ENCODE measurements at places on chromosomes 12 and 14. TPM values are rescaled to one million over a fixed set of nuclear protein-coding genes. Genes with fewer than 3 reads are reported as not detected.
A peak's percentile ranks its signal among the peaks of the same experiment; 100 is the strongest.

DNA sequence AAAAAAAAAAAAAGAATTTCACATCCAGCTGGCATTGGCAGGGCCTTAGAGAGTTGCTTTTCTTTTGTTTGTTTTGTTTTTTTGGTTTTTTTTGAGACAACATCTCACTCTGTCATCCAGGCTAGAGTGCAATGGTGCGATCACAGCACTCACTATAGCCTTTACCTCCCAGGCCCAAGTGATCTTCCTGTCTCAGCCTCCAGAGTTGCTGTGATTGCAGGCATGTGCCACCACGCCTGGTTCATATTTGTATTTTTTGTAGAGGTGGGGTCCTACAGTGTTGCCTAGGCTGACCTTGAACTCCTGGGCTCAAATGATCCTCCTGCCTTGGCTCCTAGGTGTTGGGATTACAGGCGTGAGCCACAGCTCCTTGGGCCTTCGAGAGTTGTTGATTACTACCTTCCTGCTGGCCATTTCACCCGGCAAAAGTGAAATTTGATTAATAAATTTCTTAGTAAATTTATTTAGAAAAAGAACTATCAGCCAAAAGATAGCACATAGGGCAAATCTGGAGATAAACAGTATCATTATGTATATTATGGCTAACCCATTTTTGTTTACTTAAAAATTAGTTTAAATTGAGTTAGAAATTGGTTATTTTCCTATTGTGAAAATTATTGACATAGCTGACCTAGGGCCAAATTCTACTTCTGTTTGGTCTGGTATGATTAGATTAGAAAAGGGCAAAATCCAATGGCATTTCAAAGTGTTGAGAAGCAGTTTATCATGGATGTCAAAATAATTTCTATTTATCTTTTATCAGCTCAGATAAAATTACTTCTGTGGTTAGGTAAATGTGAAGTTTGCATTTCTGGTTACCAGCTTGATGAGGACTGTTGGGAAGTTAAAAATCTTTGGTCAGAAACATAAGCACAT lies 12.6 kb downstream of the ACTR6 start:
- no peak for DNase-seq

The KRT85 gene
- not detected for total RNA-seq

- DNase-seq, result no peak
These were observed 143.7 kb upstream of the FRMD6 start for GRCh38 chr14:51507906-51508511.

GRCh38 chr14:84959851-84960520 lies 570.0 kb upstream of the FLRT2 start:
- no peak for DNase-seq

The LRRIQ1 gene
- not detected for total RNA-seq

GRCh38 chr14:66365388-66365787 lies 120.8 kb upstream of the CCDC196 start:
- no peak for DNase-seq

DNA sequence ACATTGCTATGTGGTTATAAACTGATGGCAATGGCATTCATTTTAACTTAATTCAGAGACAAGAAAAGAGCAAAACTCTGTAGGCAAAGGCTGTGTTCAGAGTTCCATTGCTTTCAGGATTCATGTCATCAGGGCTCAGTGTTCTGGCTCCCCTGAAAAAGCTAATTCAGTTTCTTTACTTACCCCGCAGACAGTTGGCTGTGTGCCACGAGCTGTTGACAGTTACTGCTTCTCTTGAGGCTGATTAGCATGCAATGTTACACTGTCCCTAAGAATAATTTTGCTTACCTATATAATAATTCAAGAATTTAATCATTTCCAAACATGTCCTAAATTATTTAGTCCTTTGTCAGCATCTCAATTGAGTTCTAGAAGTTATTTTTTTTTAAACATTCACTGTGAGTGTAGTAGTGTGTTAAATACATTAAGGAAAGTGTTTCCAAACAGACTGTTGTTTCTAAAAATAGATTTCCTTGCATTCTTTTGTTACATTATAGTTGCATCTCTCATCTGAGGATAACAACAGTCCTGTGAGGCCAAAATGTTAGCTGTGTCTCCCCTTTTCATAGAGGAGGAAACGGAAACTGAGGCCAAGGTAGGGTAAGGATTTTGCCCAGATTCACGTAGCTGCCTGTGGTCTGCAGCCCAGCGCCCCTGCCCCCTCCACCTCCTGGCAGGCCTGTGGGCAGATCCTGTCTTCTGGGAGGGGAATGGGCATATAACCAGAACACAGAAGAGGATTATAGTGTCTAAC lies 98.6 kb downstream of the PELI2 start:
- DNase-seq, result no peak

GRCh38 chr14:77033622-77034589 lies 5.4 kb upstream of the IRF2BPL start:
- peak; percentile 96 for DNase-seq

- no peak for DNase-seq
These were observed 37.8 kb downstream of the RTN1 start for GRCh38 chr14:59832653-59833294.

The MYF6 gene
- total RNA-seq, result not detected

GRCh38 chr12:80802652-80803400 lies 86.1 kb downstream of the MYF5 start:
- DNase-seq, result no peak

GRCh38 chr14:54137614-54137961 lies 181.0 kb upstream of the BMP4 start:
- no peak for DNase-seq

- DNase-seq, result no peak
These were observed 2.9 kb upstream of the PPP4R4 start for GRCh38 chr14:94171208-94171607.

DNA sequence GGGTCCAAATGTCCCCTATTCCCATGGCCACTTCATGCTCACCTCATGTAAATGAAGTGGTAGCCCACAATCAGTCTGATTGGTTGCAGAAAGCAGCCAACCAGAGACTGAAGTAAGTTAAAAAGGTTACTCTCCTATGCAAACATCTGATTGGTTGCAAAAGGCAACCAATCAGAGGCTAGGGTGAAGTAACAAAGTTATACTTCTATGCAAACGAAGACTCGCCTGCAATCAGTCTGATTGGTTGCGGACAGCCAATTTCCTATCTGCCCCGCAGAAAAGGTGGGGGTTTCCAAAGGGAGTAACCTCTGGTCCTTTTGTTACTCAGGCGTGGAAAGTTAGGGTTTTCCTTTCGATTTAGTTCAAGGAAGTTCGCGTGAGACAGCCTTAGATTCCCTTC lies 208.1 kb upstream of the NEDD1 start:
- no peak for DNase-seq

The TDRD9 gene
- total RNA-seq, result not detected

The TPPP2 gene
- total RNA-seq, result not detected

The ESYT1 gene
- 144 TPM for total RNA-seq

DNA sequence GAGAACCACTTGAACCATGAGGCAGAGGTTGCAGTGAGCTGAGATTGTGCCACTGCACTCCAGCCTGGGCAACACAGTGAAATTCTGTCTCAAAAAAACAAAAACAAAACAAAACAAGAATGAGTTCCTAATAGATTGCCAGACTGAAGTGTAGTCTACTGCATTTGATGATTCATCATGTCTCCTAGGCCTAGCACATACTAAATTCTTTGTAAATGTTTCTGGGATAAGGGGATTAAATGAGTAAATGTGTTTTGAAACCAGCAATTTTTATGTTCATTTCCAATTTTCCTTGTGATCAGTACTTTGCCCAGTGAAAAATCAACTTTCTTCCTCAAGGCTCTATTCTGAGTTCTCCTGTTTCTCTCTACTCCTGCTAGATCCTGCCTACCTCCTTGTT lies 2.9 kb upstream of the DYRK2 start:
- no peak for DNase-seq

GRCh38 chr14:77241955-77242354 lies 29.1 kb downstream of the NGB start:
- DNase-seq, result no peak

DNA sequence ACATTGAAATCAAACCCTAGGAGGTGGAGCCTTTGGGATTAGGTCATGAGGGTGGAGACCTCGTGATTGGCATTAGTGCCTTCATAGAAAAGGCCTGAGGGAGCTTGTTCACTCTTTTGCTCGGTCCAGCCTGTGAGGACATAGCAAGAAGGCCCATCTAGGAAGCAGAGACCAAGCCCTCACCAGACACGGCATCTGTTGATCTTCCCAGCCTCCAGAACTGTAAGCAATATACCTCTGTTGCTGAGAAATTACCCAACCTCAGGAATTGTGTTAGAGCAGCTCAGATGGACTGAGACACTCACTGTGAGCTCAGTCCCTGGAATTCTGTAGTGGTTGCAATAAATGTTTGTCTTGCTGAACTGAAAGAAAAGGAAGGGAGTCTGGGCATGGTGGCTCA lies 116.2 kb upstream of the MAP1LC3B2 start:
- DNase-seq, result no peak

The KCNJ8 gene
- not detected for total RNA-seq

DNA sequence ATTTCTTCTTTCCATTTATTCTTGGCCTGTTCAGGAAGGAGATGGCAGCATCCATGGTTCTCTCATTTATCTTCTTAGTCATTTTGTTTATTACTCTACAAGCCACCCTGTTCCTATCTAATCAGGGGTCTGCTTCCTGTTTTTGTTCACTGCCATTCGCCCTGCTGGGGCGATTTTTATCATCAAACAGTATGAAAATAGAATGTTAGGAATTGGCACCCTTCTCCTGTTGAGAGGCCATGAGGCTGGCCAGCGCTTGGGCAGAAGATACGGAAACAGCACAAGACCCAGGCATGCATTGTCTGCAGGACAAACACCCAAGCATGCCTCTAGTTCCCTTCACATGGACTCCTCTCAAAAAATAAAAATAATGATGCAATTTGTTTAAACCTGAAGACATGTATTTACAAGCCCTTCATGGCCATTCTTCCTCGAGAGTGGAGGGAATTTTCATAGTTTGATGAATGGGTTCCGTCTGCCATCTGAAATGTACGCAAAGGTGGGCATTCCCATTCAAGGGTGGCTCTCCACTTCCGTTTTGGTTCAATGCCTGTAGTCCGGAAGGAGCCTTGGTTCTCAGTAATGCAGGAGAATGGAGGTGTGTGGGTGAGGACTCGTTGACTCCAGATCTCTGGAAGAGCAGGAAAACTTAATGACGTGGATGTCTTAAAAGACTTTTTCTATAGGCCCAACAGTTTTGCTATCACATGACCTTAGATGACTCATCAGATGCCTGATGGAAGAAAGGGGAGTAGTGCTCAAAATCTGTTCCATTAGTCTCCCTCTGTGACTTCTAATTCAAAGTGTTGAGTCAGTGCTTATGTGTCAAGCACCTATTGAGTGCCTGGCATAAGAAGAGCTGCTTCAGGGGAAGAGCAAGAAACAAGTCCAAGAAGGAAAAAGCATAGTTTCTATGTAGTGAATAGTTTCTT lies 252.4 kb upstream of the TBX3 start:
- no peak for DNase-seq

DNA sequence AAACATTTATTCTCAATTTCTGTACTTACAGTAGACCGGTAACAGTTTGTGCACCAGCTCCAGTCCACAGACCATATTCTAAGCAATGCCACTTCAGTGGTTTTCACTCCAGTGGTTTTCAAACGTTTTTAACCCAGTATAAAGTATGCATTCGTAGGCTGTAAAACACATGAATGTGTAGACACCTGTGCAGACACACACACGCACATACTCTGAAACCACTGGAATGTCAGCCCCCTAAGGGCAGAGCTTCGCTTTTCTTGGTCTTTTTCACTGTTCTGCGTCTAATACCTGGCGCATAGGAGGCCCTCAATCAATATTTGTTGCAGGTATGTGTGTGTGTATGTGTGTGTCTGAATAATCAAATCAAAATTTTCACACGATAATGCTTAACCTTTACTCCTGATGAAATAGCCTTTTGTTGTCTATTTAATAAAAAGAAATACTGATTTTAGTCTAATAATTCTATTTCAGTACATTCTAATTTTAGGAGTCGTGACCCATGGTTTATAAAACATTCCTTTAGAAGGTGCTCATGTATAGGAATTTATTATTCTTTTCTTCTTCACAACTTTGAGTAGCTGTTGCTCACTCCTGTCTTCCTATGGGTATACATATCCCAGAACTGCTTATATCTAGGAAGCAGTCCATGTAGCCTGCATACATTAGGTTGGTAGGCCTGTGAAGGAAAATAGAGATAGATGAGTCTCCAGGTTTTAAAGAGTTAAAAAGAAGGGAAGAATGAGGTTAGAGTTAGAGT lies 73.6 kb upstream of the REP15 start:
- DNase-seq, result no peak

- DNase-seq, result no peak
These were observed 87.6 kb downstream of the SLC15A5 start for GRCh38 chr12:16189849-16190248.

The KRT75 gene
- not detected for total RNA-seq

The CCDC38 gene
- total RNA-seq, result not detected

DNA sequence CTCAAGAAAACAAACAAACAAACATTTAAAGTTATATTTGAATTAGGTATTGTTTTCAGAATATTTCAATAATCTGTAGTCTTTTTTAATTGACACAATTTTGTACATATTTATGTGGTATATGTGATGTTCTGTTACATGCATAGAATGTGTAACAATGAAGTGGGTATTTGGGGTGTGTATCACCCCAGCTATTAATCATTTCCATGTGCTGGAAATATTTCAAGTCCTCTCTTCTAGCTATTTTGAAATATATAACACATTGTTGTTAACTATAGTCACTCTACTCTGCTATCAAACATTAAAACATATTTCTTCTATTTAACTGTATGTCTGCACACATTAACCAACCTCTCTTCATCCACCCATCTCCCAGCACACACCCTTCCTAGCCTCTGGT lies 32.0 kb upstream of the SIX1 start:
- no peak for DNase-seq

- DNase-seq, result no peak
These were observed 54.0 kb upstream of the RASSF8 start for GRCh38 chr12:25904442-25904841.

The TAS2R9 gene
- total RNA-seq, result not detected

DNA sequence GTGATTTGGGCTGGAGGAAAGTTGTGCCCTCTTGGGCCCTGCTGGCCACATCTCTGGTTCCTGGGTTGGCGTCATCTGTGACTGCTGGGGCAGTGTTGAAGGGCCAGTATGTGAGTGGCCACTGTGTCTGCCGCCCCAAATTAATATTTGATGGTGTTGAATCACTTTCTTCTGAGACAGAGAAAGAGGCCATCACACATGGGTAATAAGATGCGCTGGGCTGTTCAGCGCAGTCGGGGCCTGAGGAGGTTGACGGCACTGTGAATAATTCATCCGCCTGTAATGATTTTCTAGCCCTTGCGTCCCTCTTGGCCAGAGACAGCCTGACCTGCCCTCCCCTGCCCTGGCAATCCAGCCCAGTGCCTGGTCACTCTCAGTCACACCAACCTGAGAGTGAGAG lies 56.2 kb upstream of the BEGAIN start:
- no peak for DNase-seq

The JPH4 gene
- not detected for total RNA-seq

DNA sequence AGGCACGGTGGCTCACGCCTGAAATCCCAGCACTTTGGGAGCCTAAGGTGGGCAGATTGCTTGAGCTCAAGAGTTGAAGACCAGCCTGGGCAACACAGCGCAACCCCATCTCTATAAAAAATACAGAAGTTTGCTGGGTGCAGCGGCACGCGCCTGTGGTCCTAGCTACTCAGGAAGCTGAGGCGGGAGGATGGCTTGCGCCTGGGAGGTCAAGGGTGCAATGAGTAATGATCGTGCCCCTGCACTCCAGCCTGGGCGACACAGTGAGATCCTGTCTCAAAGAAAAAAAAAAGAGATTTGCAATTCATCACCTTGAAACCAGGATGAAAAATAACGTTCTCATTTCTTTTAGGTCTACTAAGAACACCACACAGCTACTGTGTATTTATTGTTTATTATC lies 4.0 kb downstream of the STX2 start:
- DNase-seq, result no peak
